Parietal lobe (tissue), 2 donors: ENCODE measurements at places on chromosomes 16 and 17. TPM values are rescaled to one million over a fixed set of nuclear protein-coding genes. Genes with fewer than 3 reads are reported as not detected.

The DLX3 gene
- not detected for total RNA-seq

The KIF18B gene
- total RNA-seq = 2.2 TPM

The CDRT15L2 gene
- not detected for total RNA-seq

The KRT20 gene
- total RNA-seq = not detected

The RAPGEFL1 gene
- 29.7 TPM for total RNA-seq

The HSD11B2 gene
- total RNA-seq = not detected

The CCL2 gene
- 0.94 TPM for total RNA-seq

The MYH1 gene
- not detected for total RNA-seq

The ARHGDIG gene
- 60.1 TPM for total RNA-seq

The ROGDI gene
- total RNA-seq = 41.6 TPM

The TBC1D28 gene
- 5.3 TPM for total RNA-seq

The CCL14 gene
- total RNA-seq = not detected

The FAM83G gene
- 0.31 TPM for total RNA-seq

The TRPV3 gene
- 0.94 TPM for total RNA-seq

The PRSS8 gene
- not detected for total RNA-seq

The SHCBP1 gene
- 2.5 TPM for total RNA-seq

The ENPP7 gene
- not detected for total RNA-seq

The KCNJ18 gene
- total RNA-seq = not detected

The ST6GALNAC2 gene
- total RNA-seq = not detected

The VPS9D1 gene
- total RNA-seq = 17.8 TPM

The CDH5 gene
- total RNA-seq = 7.8 TPM

The SOX15 gene
- 1.6 TPM for total RNA-seq

The ALOX15B gene
- total RNA-seq = not detected

The ADAM11 gene
- total RNA-seq = 23.2 TPM

The KAT8 gene
- total RNA-seq = 49.5 TPM

The SLC43A2 gene
- total RNA-seq = 25.7 TPM

The PRSS53 gene
- total RNA-seq = 8.1 TPM

The CCDC144A gene
- 84.8 TPM for total RNA-seq

The TAT gene
- total RNA-seq = not detected

The MEIOB gene
- total RNA-seq = not detected

The DHRS13 gene
- total RNA-seq = 28.5 TPM

The SEZ6L2 gene
- total RNA-seq = 52.0 TPM

The CBX2 gene
- total RNA-seq = 18.2 TPM

The TBC1D3D gene
- total RNA-seq = not detected

The DDX28 gene
- 8.8 TPM for total RNA-seq

The CLTC gene
- 358 TPM for total RNA-seq

The WNK4 gene
- not detected for total RNA-seq

The TMEM132E gene
- 1.3 TPM for total RNA-seq

The DNAI2 gene
- total RNA-seq = not detected

The GLP2R gene
- not detected for total RNA-seq

The SEPTIN1 gene
- 0.94 TPM for total RNA-seq

The LASP1 gene
- 77.9 TPM for total RNA-seq

The RAC3 gene
- 80.4 TPM for total RNA-seq

The KRT33B gene
- total RNA-seq = not detected

The AGRP gene
- not detected for total RNA-seq

The MFAP4 gene
- total RNA-seq = 1.3 TPM

The MMP28 gene
- total RNA-seq = 9.7 TPM

The NHLRC4 gene
- 0.31 TPM for total RNA-seq

The JPT2 gene
- 39.4 TPM for total RNA-seq

The DNAAF8 gene
- 0.31 TPM for total RNA-seq

The DCTPP1 gene
- 16.3 TPM for total RNA-seq

The KLHL10 gene
- total RNA-seq = not detected

The SLC9A5 gene
- 0.94 TPM for total RNA-seq

The NLRC5 gene
- 5.9 TPM for total RNA-seq
